Posterior vena cava (tissue), 2 donors: ENCODE measurements at places on chromosomes 3 and 15. TPM values are rescaled to one million over a fixed set of nuclear protein-coding genes. Genes with fewer than 3 reads are reported as not detected.

- DNase-seq = no peak
Measured at GRCh38 chr3:188326111-188326510, 172.2 kb downstream of the LPP start.

DNA sequence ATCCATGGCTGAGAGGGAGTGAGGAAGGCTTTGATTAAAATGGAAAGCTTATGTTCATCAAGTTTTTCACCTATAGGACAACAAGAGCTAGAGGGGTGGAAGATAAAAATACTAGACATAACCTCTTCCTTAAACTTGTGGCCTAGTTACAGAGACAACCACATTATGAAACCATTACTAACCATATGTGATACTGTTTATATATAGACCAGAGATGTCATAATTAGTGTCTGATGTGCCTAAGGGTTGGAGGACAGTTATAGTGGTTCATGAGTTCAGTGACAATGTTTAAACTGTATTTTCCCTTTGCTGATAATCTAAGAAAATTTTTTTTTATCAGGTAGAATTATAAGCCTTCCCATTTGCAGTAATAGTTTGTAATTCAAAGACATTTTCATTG is 23.7 kb downstream of the PHLDB2 start:
- DNase-seq = no peak

- no peak for DNase-seq
Measured at GRCh38 chr3:152960684-152961083, 125.8 kb downstream of the P2RY1 start.

- no peak for DNase-seq
Measured at GRCh38 chr3:153038367-153038766, 123.7 kb upstream of the RAP2B start.

PRSS50 gene
- total RNA-seq = not detected
